Dermis microvascular lymphatic vessel endothelial cell (primary cell): ENCODE measurements at places on chromosomes 6 and 20. TPM values are rescaled to one million over a fixed set of nuclear protein-coding genes. Genes with fewer than 3 reads are reported as not detected.

DNA sequence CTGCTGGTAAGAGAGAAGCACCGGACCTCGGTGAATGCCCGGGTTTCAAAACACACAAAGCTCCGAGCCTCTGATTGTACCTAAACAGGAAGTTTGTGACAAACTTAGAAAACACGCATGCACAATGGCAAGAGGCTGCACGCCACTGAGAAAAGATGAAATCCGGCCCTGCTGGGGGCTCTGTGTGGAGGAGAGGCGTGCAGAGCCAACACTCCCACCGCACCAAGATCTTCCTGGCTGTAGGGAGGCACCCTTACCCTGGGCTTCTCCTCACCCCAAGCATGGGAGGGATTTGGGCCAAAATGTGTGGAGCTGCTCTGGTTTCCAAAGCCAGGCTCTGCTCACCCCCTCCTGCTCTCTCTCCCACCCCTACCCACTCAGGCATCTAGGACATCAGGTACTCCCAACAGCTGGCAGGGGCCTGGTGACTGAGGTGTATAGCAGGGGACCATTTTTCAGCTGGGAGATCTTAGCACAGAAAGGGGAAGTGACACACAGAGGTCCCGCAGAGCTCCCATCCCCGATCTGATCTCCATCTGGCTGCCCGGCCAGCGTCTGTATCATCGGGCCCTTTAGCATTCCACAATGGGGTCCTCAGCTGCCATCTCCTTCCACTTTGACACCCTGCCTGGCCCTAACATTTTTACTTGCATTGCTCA lies 84.2 kb downstream of the TRERF1 start:
- DNase-seq: no peak

GRCh38 chr20:5608442-5609161 lies 141.6 kb upstream of the SHLD1 start:
- DNase-seq: peak; percentile 39

DNA sequence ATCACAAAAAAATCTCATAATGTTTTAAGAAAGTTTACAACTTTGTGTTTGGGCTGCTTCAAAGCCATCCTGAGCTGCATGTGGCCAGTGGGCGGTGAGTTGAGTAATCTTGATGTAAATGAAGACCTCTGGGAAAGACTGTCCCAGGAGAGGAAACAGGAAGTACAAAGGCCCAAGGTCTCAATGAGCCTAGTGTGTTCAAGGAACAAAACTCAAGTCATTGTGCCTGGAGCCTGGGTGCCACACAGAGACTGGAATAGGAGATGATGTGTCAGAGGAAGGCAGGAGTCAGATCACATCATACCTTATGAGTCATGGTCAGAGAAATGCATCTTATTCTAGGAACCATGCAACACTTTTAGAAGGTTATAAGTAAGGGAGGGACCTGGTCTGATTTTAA lies 51.5 kb downstream of the COL19A1 start:
- DNase-seq: no peak

HLA-DQB2 gene
- not detected in 2 replicates for total RNA-seq

DNA sequence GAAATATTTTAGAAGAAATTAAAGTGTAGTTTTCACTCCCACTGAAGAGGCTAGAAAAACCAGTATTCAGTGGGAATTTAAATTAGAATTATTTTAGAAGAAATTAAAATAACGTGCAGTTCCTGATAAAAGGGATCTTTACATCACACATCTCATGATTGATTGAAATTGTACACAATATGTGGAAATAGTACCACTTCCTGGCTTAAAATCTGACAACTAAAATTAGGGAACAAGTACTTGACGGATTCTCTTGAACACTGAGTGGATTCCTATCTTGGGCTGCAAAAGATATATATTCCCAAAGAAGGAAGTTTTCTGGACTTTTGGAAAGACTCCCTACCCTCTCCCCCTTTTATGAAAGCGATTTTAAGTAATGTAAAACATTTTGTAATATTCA lies 14.6 kb upstream of the MTCL3 start:
- no peak for DNase-seq

GRCh38 chr6:114228675-114229074 lies 114.1 kb downstream of the HS3ST5 start:
- DNase-seq: no peak

TMEM74B gene
- 0.26 and 0.76 TPM in 2 replicates for total RNA-seq

GRCh38 chr20:44598423-44599305 lies 16.3 kb downstream of the PKIG start:
- DNase-seq: peak; percentile 58

GRCh38 chr6:148147463-148147830 lies 195.2 kb upstream of the SASH1 start:
- peak; percentile 50 for DNase-seq

PRDM13 gene
- not detected in 2 replicates for total RNA-seq
